ENCODE measurements at places on chromosomes 5 and 9.
A peak's percentile ranks its signal among the peaks of the same experiment; 100 is the strongest.

DNA sequence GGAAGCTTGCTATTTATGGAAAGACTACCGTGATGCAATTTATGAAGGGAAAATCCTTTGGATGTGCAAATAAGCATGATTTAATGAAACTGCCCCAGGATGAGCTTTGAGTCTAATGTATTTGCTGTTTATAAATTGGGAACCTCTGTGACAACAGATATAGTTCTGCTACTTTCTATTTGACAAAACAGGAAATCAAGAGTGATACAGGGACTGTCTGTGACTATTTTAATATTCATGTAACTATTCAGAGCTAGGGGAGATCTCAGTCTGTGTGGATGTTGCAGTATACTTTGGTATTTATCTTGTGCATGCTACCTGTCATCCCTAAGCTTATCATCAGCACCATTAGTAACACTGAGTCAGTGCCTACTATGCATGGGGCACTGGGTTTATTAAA, 132.1 kb downstream of the PDZD2 start:
- no peak for DNase-seq

- DNase-seq, result no peak
Measured at GRCh38 chr5:134005417-134006061, 764 bp upstream of the VDAC1 start.

DNA sequence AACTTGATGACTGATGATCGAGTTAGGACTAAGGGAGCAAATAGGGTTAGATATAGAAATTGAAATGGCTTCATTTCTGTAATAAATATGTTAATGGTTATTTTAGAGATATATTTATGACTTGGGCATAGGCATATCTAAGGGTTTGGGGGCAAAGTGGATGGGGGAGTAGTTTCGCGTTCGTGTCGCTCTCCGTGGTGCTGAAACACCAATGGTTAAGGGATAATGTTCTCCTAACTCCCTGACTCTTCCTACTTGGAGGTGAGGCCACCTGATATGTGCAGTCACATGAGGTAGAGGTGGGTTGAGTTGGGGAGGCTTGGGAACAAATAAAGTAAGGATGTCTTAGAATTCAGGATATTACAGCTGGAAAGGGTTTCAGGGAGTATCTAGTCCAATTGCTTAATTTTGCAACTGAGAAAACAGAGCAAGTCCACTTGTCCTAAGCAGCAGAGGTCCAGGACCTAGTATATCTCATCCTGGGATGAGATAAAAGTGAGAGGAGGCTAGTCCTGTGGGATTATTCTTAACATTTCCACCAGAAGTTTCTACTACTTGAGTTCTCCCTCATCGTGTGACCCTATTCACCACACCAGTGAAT, 44.0 kb upstream of the MAP1B start:
- peak; percentile 6 for DNase-seq

GRCh38 chr5:80031109-80031508, 4.0 kb upstream of the THBS4 start:
- DNase-seq, result no peak

GRCh38 chr5:176341325-176342157, 20.0 kb downstream of the KIAA1191 start:
- no peak for DNase-seq

- DNase-seq, result peak; percentile 70
Measured at GRCh38 chr5:41763081-41763480, 107.1 kb downstream of the OXCT1 start.

DNA sequence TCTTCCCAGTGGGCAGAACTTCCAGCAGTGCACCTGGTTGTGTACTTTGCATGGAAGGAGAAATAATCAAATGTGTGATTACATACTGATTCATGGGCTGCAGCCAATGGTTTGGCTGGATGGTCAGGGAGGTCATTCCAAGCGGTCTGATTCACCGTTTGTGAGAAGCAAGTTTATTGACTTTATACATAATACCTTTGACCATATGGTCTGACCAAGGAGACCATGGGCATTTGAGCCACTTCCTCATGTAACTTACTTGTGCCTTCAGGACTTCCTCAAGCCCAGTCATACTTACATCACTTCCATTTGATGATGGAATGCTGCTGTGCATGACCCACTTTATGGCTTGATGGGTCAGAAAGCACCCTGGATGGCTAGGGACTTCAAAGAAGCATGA, 41.1 kb downstream of the DAP start:
- DNase-seq, result peak; percentile 97

DNA sequence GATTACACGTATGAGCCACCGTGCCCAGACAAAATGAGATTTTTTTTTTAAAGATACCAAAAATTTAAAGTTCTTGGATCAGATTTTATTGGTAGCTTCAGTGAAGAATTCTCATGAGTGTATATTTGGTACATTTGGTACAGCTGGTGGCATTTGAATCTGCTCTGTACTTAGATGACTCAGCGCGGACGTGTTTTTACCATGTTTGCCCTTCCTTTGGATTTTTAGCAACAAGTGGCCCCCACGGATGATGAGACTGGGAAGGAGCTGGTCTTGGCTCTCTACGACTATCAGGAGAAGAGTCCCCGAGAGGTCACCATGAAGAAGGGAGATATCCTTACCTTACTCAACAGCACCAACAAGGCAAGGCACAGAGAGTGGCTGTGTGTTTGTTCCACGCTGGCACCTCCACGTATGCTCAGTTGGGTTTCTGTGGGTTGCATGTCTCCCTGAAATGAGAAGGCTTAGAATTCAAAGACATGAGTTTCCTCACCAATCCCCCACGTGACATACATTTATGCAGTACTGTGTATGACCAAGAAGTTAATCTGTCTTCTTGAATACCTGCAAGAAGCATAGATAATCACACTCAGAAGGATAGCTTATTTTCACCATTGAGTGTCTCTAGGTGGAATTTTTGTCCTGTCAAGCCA, 36.3 kb downstream of the SPTAN1 start:
- DNase-seq, result no peak

GRCh38 chr5:122719991-122720746, 54.7 kb upstream of the SNX2 start:
- no peak for DNase-seq

DNA sequence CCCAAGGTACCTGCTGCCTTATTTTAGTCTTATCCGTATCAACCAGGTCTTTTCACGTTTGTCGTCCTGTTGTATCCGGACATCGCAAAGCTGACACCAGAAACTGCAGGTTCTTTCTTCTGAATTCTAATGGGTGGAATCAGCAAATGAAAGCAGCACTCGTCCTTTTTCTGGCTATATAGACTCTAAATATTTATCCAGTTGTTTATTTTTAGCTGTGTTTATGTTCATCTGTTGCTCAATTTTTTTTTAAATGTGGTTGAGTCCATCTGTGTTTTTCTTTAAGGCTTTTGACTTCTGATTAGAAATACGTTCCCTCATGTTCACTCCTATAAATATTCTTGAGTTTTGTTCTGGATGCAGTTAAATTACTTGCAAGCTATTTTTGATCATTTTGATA, 831.7 kb downstream of the MTRR start:
- DNase-seq, result no peak

DNA sequence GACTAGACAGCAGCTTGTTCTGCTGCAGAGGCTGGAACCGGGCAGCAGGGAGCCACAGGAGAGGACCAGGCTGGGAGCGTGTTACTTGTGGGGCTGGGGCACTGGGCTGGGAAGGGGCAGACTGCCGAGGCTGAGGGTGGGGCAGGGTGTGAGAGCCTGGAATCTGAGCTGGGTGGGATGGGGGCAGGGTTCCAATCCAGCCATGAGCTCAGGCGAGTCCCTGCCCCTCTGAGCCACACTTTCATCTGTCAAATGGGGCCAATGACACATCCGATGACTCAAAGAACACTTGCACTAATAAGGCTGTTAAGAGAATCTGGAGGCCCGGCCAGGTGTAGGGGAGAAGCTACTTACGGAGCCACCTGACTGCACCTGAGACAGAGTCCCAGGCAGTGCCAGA, 18.7 kb upstream of the WDR38 start:
- DNase-seq, result peak; percentile 77

GRCh38 chr5:80246995-80247729, 8.7 kb downstream of the SERINC5 start:
- peak; percentile 98 for DNase-seq

- DNase-seq, result peak; percentile 59
Measured at GRCh38 chr5:65482736-65483545, 1.2 kb upstream of the ADAMTS6 start.

DNA sequence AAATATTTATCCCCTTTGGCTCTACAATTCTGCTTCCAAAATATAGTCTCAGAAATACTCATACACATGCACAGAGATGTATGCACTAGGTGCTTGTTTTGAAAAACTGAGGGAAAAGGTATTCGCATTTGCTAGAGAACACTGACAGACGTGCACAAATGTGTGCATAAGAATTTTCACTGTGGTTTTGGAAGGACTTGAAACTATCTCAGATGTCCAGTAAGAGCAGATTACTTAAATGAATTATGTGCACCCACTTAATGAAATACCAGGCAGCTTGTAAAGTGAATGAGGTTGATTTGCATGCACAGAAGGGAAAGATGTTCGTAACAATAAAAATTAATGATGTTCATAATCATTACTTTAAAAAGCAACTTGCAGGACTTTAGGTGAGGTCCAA, 48.4 kb downstream of the SEC61B start:
- no peak for DNase-seq

DNA sequence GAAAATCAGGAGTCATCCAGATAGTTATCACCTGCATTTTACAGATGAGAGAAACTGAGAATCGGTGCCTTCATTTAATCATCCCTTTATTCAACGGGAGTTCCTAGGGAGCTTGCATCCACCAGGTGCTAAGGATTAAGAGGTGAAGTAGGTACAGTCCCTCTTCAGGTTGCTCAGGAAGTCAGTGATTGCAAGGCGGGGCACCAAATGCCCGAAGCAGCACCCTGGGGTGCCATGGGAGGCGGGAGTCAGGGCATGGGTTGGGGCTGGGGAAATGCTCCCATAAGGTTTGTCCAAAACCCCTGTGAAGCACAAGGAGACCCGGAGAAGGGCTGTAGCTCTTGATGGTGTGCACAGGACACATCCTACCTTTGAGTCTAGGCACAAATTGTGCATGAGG, 98.8 kb upstream of the KLF4 start:
- no peak for DNase-seq

DNA sequence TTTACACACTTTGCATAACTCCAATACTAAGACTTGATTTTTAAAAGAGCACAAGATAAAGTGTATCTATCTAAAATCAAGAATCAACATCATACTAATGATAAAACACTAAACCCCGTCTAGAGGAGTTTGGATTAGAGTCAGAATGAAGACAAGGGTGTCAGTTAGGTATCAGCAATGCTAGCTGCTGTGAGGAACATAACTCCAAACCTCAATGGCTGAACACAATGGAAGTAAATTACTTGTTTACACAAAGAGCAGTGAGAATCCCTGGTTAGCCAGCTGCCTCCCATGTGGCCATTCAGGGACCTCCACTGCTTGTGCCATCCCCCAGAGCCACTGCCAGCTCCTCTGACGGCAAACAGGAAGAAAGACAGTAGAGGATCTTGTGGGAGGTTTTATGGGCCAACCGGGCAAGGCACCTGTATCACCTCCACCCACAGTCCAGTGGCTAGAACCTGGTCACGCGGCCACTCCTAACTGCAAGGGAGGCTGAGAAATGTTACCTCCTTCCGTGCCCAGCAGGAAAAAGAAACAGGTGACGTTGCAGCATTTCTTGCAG, 24.0 kb upstream of the GRHPR start:
- DNase-seq, result no peak

DNA sequence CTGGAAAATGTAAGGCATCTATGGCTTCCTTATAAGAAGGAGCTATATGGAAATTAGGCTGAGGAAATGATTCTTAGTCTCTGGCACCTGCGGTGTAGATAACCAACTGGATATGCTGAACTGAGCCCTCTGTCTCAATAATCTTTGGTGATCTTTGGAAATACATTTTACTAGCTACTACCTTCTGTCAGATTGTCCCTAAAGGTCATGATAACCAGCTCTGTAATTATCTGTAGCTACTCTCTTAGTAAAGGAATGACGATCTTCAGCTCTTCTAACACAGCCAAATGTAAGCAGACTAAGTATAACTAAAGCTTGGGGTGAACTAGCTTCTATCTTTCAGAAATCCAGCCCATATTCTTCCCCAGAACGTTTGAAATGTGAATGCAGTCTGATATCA, 124.9 kb upstream of the GRHPR start:
- no peak for DNase-seq

DNA sequence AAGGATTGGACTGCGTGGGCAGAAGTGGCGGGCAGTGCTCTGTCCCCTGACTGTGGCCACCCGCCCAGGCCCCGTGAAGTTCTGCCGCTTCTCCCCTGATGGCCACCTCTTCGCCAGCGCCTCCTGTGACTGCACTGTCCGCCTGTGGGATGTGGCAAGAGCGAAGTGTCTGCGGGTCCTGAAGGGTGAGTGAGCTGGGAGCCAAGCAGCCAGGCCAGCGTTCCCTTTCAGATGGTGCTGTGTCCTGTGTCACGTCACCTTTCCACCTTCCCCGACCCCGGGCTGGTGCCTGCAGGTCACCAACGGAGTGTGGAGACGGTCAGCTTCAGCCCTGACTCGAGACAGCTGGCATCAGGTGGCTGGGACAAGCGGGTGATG, 2.3 kb downstream of the WDR38 start:
- DNase-seq, result no peak

- no peak for DNase-seq
Measured at GRCh38 chr9:133842721-133843227, 104.6 kb upstream of the SARDH start.

DNA sequence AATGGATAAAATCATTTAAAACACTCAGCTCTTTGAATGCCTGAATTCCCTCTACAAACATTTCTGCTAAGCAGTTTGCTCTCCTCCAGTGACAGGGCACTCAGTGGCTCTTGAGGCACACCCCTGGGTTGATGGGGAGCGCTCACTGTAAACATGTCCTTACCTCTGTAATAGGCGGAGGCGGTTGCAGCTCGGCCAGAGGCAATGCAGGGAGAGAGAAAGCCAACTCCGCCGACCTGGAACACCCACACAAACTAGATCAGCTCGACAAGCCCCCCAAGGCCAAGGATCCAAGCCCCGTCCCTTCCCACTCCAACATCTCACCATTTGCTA, 329 bp downstream of the CDC23 start:
- DNase-seq, result peak; percentile 6

DNA sequence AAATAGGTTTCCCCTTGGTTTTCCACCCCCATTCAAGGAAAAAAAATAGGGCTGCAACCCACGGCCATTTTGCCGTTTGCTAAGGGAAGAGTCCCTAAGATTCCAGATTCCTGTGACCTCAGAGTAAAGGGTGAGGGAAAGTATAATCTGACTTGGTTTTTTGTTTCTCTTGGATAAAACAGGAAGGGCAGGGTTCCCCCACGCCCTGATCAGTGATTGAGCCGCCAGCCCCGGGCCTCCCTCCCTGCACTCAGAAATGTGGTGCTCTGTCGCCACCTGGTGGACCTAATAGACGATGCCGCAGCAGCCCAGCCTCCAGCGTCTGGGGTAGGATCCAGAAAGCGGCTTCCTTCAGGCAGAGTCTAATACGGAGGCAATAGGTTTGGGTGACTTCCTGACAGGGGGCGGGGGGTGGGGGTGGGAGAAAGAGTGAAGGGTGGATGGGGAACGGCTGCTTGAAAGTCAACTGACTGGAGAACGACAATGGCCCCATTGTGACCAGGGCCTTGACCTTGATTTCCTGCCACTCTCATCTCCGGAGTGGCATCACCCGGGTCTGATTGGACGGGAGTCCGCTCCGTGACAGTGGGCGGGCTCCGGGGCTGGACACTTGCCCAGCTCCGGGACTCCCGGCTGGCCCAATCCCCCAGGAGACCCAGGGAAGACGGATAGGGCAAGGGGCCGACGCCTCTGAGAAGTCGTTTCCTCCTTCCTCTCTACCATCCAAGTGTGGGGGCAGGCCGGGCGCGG, 17.8 kb upstream of the CYSTM1 start:
- peak; percentile 44 for DNase-seq

GRCh38 chr9:92749934-92750315, 14.7 kb downstream of the BICD2 start:
- no peak for DNase-seq

Measured in renal cortical epithelial cell (primary cell).